ENCODE measurements at places on chromosomes 3 and 15.

- DNase-seq: no peak
Measured at GRCh38 chr15:64146885-64147681, 4.4 kb upstream of the SNX22 start.

DNA sequence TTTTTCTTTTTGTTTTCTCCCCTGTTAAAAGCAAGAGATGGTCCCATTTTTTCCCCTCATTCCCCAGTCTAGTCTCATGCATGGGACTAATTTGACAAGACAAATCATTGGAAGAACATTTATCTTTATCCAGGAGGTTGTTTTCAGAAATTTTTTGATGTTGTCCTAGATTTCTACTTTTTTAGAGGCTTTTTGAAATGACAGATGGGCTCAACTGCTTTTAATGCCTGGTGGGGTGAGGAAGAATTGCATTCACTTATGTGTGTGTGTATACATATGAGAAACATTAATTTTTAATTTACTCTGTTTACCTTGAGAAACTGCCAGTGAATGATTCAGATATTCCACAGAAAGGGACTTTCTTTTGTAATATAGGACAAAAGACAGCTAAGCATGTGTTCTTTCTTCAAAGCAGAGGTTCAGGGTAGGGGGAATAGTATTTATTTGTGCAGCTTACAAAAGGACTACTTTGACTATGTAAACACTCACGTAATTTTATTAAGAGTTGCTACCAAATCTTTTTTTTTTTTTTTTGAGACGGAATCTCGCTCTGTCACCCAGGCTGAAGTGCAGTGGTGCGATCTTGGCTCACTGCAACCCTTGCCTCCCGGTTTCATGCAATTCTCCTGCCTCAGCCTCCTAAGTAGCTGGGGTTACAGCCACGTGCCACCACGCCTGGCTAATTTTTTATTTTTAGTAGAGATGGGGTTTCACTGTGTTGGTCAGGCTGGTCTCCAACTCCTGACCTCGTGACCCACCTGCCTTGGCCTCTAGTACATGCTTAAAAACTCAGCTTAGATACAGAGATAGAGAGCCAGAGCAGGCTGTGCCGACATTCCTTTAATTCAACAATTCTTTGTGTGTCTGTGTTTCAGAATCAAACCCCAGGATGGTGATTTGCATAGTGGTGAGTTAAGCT lies 130.1 kb upstream of the RARB start:
- no peak for DNase-seq

GRCh38 chr3:144235489-144235888 lies 263.9 kb downstream of the DIPK2A start:
- no peak for DNase-seq

- DNase-seq: peak; percentile 24
Measured at GRCh38 chr15:70354346-70354905, 256.7 kb upstream of the TLE3 start.

DNA sequence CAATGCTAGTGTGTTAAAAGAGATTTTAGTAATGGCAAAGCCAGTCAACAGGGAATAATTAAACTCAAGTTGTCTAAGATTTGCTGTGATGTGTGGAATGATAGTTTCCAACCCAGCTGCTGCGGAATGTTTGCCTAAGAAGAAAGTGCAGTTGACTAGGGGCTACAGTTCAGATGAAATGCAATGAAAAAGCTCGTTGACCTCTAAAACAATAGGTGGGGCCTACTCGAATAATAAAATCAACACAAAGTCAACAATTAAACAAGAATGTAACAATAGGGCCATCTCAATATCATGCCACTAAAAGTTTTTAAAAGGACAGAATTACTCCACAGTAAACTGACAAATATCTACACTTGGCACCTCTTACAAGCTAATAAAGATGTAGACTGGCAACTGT lies 484.2 kb downstream of the MECOM start:
- no peak for DNase-seq

DNA sequence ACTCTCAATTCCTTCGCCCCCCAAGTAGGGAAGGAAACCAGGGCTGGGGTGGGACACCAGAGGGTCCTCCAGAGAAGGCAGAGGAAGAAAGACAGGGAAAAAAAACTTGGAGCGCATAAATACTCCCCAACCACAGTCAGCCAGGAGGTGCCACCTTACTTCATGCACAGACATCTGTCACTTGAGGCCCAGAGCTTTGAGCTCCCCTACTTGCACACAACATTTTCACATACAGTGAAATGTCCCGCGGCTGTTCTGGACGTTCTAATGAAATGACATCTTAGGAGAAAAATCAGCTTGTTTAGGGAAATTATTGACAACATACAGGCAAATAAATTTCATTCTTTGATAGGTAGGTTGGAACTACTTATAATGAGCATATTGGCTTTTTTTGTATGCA lies 113.0 kb downstream of the LIPC start:
- no peak for DNase-seq

- DNase-seq: no peak
Measured at GRCh38 chr3:56424885-56425284, 43.4 kb downstream of the ERC2 start.

GRCh38 chr15:40344217-40344616 lies 3.5 kb upstream of the CCDC9B start:
- DNase-seq: no peak

DNA sequence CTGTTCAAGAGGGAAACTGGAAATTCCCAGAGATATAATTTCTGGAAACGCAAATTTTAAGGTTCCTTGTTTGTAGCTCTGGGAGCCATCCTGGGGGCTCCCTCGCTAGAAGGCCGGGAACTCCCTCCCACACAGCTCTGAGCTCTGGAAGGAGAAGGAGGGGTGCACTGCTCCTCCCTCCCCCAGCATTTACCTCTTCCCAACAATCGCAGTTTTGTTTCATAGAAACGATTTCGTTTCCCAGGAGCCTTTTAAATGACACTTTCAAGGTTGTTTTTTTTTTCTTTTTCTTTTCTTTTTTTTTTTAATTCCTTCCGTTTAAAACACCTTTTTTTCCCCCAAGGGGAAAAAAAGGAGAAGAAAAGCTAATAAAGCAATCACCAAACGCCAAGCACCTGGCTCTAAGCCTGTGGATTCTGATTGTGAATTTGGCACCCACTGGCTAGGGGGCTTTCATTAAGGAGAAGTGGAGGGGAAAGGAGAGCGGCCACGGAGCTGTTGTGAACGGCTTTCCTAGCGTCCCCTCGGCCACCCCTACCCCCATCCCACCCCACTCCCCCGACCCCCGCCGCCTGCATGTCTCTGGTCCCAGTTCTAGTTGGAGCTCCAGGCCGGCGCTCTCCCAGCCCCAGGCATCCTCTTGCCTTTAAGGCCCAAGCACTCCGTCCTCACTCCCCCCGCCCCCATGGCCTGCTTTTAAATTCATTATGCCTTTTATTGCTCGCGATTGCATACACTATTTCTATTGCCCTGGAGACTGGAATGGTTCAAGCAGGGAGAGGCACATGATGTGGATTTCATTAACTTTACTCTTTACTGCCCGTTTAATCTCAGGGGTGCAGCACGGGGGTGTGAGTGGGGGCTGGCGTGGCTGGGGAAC lies 13.6 kb upstream of the CCDC33 start:
- DNase-seq: no peak

- DNase-seq: no peak
Measured at GRCh38 chr15:81043281-81043934, 42.7 kb downstream of the TLNRD1 start.

GRCh38 chr3:184354121-184354728 lies 7.2 kb downstream of the CLCN2 start:
- peak; percentile 85 for DNase-seq

GRCh38 chr3:78562328-78562727 lies 1205.5 kb downstream of the ROBO1 start:
- DNase-seq: no peak

DNA sequence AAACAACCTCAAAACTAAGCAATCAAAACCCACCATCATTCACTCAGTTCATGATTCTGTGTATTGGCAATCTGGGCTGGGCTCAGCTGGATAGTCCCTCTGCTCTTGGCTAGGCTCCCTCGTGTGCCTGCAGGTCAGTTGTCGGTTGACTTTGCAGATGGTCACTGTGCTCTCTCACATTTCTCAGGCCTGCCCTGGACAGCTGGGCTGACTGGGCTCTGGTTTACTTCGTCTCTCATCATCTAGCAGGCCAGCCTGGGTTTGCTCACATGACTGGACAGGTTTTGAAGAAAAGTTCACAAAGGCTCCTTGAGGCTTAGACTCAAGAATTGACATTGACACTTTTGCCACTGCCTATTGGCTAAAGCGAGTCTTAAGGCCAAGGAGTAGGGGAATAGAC lies 105.0 kb upstream of the CTNNB1 start:
- no peak for DNase-seq

DNA sequence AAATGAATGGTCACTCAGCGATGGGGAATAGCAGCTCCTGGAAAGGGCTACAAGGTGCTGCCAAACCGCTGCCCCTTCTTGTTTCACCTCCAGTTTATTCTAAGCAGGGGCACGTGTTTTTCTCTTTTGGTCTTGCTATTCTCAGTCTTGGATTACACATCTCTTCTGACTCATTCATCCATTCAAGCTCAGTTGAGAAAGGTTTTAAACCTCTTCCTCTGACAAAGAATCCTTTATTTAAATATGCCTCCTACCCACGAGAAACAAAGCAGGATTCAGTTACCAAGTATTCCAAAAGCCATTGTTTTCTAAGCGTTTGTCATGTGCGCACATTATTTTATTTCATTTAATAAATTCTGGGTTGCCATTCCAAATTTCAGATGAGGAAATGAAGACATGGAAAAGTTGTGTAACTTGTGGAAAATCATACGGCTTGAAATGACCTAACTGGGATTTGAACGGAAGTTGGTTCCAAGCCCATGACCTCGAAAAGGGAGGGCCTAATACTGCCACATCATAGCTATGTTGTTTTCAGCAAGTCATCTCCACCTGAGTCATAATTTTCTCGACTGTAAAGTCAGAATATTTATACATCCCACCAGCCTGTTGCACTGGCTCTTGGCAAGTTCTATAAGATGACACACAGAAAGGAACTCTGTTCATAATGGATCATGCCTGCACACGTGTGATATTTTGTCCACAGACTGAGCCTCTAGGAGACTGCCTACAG lies 292.0 kb upstream of the SLCO3A1 start:
- DNase-seq: no peak

GRCh38 chr15:72792431-72792830 lies 8.9 kb upstream of the ADPGK start:
- DNase-seq: no peak

DNA sequence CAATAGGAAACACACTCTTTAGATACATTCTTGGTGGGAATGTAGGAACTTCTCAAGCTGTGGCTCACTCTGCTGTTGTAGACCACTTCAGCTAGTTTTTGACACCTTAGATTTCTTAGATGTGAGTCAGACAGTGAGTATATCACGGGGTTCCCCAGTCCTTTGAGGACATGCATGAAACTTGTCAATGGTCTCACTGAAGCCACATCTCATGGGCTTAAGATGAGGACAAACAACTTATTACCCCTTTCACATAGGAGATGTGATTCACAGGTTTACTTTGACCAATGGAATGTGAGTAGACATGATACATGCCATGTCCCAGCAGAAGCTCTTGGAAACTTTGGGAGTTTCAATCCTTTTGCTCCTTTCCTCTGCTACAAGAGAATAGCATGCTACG lies 325.5 kb downstream of the CHST2 start:
- DNase-seq: no peak

- no peak for DNase-seq
Measured at GRCh38 chr3:45506751-45507391, 87.7 kb upstream of the LIMD1 start.

DNA sequence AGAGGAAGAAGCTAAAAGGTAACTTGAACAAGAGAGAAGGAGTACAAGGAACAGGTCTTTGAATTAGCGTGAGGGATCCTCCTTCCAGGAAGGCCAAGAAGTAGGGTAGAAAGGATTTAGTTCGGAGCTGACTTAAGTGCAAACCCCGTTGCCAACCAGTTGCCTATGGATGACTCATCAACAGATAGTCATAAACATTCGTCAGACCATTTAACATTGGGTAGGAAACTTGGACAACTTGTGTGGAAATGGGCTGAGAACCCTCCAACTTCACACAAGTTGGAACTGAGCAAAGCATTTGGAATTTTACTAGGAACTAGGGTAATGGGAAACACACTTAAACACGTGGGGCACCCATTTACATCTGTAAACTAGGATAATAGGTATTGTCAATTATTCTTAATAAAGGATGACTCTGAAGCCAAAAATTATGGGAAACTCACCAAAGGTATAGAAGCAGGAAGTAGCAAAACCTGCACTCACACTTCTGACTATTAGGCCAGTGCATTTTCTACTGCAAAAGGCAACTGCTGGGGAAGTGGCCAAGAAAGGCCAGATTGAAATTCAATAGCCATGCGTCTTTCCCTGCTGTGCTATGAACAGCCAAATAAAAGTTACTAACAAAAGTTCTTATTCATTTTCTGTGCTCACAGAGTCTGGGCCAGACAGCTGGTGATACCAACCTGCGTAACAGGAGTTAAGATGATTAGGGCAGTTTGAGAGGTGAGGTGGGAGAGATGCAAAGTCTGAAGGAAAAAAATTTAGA lies 174.5 kb upstream of the TMC3 start:
- no peak for DNase-seq

- DNase-seq: no peak
Measured at GRCh38 chr3:131690800-131691199, 188.0 kb upstream of the MRPL3 start.

GRCh38 chr15:49712162-49712561 lies 91.3 kb downstream of the DTWD1 start:
- no peak for DNase-seq

GRCh38 chr3:158950178-158950901 lies 148.5 kb downstream of the MFSD1 start:
- no peak for DNase-seq

DNA sequence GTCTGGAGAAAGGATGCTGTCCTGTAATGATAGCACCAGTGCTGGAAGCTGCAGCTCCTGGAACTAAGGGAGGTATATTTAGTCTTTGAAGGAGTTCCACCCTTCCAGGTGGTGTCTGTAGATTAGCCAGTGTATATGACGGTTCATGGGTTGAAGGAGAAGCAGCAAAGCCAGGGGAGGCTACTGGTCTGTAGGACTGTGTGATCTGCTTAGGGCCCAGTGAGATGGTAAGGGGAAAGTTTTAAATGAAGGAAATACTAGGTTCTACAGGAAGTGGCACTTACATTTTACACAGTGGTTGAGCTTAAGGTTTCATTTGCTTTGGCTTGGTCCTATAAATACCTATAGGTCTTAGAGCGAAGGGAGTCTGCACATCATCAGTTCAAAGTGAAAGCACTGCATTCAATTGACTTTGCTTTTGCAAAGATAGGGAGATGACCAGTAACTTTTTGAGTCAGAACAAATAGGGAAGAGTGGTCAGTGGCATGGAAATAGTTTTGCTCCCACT lies 5.6 kb downstream of the SLC25A38 start:
- no peak for DNase-seq

GRCh38 chr3:108493862-108494261 lies 16.5 kb downstream of the MYH15 start:
- DNase-seq: peak; percentile 75

DNA sequence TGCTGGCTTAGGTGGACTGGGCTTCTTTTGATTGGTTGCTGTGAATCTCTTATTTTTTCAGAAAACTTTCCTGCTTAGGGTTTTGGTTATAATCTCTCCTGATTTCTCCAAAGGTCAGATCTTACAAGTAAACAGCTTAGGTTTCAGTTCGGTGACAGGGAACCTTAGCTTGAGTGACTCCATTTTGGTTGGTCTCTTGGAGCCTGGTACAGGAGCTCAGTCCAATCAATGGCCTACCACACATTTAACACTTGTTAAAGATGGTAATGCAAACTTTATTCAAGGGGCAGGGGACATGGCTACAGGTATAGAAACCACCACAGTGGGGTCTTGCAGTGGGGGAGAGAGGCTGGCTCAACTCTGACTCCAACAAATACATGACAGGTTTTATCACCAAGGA lies 180.9 kb upstream of the THBS1 start:
- DNase-seq: no peak

- no peak for DNase-seq
Measured at GRCh38 chr3:38039899-38040261, 872 bp downstream of the DLEC1 start.

Measured in D341Med (cell line).